ENCODE measurements at places on chromosomes 6 and 20.

DNA sequence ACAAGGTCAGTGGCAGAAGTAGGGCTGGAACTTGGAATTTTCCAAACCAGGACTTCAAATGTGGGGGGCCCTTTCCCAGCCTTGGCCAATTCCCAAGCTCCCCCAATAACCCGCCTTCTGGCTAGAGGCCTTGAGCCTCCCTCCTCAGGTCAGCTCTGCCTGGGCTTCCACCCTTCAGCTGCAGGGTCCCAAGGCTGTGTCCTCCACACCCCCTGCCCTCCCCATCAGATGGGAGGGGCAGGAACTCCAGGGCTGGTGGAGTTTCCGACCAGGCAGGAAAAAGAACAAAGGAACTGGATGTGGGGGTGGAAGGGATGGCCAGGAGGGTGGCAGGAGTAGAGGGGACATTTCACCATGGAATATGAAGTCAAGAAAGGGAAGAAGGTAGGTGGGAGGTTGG, at the start of gene CCM2L:
Gene CCM2L (plus strand): TSS at position 338 of the 400 bp plus-strand sequence. CDS start 17 bp downstream, at position 355.
- no peak for DNase-seq

DNA sequence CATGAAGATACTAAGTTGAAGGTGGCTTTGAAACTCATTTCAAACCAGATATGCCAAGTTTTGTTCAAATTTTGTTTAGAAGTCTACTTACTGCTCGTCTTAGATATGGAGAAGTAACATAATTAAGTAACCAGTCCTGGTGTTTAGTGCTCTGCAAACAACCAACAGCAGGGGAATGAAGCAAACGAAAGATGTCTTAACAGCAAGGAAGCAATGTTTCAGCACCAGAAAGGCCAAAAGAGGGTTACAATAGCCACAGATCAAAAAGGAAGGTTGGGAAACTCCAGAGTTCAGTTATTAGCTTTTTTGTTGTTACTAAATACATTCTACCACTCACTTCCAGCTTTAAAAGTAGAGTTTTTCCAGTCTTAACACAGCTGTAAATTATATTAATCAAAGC, 45.1 kb downstream of the LHFPL5 start:
- DNase-seq = no peak

DNA sequence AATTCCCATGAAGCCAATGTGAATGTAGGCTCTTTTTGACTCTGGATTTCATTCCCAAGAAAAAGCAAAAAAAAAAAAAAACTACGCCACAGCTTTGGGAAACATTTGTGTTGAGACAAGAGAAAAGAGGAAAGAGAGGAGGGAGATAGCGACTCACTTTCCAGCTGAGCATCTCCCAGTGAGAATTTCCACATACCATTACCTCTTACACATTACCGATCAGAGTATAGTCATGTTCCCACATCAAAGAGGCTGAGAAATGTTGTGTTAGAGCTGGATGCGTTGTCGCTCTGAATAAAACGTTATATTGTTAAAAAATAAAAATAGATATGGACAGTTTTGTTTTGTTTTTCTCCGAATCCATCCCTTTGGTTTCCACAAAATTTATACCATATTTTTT, 1019.3 kb upstream of the ADGRB3 start:
- no peak for DNase-seq

DNA sequence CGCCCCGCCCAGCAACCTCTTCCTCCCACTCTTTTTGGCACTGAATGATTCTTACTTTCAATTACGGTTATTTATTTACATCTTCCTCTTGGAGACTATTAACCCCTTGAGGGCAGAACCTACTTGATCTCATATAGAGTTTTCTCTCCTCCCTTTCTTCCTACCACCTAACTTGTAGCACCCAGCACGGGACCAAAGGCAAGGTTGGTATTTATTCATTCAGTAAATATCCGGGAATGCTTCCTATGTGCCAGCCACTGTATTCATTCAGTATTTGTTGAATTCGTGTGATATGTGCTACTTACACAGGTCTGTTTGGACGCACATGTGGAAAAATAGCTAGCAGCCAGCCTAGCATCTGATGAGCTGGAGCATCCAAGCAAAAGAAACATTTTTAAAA, 1.3 kb upstream of the CNKSR3 start:
- no peak for DNase-seq

DNA sequence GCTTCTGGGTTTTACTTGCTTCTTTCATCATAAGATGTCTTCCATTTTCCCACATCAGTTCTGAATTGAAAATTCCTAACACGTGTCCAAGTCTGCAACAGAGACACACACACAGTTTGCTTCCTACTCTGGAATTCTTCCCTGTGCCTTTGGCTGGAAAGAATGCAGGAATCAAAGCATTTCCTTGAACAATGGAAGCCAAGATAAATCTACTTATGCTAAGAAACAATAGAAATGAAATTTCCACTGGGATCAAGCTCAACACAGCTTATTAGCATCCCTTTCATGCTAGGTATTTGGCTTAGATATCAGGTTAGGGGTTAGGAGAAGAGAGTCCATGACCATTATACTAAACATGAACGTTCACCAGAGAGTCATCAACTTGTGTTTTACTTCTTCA, 101.1 kb upstream of the SCAF8 start:
- no peak for DNase-seq

GRCh38 chr6:36028877-36029324, 1.3 kb downstream of the MAPK14 start:
- DNase-seq = peak; percentile 75

DNA sequence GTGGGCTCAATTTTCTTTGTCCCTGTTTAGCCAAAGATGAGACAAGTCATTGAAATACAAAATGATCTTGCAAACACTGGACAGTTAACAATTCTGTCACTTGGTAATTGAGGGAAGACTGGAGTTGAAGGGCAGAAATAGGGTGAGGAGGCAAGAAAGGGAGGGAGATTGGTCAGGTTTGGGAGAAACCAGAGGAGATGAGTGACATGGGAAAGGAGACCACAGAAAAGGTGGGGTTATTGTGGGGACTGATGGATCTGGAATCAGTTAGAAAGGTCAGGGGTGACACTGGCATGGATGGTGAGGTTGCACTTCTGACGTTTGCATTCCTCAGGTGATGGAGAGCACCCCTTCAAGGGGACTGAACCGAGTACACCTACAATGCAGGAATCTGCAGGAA, 693 bp downstream of the GTF2H4 start:
- DNase-seq = no peak

All from mammary epithelial cell (primary cell).